ENCODE measurements at places on chromosomes 4 and X.

DNA sequence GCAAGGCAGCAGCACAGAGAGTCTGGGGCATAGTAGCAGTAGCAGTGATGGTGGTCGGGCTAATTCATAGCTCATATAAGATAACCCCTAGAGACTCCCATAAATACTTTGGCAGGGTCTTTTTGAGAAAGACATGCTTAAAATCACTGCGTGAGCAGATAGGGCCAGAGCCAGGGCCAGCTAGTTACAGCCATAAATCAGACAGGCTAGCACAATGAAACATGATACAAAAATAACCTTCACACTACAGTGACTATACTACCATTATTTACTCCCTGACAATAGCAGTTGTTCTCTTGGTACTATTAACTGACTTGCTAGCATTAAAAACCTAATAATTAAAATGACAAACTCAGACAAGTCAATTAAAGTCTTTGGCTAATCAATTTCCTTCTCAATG lies 295.9 kb downstream of the SMARCA1 start:
- DNase-seq = no peak

GRCh38 chr4:118957722-118958445 lies 69.2 kb downstream of the SYNPO2 start:
- DNase-seq = no peak

GRCh38 chr4:136301749-136302495 lies 1230.4 kb downstream of the PCDH18 start:
- no peak for DNase-seq

- DNase-seq = no peak
Measured at GRCh38 chr4:184643731-184644130, 5.5 kb downstream of the CASP3 start.

DNA sequence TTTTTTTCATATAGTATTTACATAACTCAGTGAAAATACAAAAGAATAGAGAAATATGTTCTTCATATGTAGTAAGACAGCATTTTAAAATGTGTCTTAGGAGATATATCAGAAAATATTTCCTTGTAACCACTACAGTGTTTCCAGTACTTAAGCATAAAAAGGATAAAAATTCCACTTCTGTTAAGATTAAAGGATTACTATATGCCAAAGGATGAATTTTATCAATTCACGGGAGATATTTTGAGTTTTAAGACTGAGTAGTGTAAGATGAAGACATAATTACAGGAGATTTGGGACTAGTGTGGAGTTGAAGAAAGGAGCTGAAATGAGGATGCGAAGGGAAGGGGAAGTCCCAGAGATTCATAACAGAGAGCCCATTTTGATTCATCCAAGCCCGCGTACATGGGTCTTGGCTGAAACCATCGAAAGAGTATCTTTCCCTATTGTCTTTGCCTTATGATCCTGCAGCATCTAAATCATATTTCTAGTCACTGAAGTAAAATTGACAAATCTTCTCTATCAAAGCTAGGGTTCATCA lies 58.7 kb downstream of the MAD2L1 start:
- DNase-seq = no peak

DNA sequence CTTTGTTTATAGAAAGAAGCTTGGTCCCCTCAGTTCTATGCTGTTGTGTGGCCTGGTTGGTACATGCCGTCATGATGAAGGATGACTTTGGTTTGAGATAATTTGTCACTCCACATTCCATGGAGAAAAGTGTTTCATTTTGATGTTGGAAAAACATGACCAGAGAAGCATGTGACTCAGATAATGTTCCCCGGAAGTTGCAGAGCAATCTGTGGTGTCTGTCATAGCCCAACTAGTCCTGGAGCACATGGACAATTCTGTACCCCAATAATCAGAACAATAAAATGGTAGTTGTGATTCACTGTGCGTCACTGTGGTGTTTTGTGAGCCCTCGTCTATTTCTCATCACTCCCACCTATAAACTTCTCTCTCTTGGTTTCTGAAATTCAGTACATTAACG lies 85.1 kb downstream of the PDK3 start:
- DNase-seq = no peak

DNA sequence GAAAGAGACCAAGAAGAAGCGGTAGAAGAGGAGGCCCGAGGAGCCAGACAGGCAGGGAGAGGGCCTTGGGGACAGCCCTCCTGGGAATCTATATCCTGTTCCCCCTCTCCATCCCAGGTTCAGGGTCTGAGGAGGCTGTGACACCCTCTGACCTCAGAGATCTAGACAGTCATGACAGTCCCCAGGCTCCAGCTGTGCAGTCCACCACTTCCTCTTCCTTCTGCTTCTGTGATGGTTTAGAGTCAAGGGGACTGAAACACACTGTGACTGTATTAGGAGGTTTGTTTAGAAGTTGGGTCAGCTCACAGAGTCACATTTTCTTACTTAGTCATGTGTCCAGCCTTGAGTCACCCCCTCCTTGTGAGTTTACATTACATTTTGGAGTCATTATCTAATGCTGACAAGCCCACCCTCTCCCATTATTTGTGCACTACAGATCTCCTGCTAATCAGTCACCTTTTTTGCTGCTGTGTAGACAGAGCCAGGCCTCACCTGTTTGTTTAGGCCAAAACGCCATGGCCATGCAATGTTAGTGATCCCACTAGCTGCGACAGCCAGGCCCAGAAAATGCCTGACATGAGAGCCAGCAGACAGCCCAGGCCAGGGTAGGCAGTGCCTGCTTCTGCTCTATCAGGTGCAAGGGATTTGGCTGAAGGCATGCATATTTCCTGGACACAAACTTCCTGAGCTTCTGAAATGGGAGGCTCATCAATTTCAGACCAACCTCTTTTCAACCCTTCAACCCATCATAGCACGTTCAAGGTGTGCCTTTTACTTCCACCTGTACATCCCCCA lies 26.0 kb downstream of the MANBA start:
- DNase-seq = no peak

DNA sequence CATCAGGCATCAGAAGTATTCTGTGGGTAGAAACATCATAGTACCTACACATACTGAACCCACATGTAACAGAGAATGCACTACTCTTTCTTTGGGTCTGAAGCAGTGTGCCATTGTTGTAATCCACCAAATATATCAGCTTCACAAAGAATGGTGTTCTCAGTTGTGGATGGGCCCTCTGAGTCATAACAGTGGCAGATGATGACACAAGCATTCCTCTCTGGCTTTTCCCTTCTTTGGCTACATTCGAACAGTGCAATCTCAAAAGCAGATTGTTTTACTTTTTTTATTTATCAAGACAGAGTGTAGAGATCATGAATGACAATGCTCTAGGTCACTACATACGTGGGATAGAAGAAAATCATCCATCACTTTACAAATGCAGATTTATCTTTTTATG lies 247.2 kb upstream of the EPHA5 start:
- no peak for DNase-seq
